ENCODE measurements at places on chromosomes 13 and 19.
A peak's percentile ranks its signal among the peaks of the same experiment; 100 is the strongest.

- DNase-seq = no peak
Observed at GRCh38 chr13:47959468-47960247, 41.4 kb downstream of the SUCLA2 start.

GRCh38 chr13:67217880-67218279 is 12.3 kb downstream of the PCDH9 start:
- DNase-seq = no peak

DNA sequence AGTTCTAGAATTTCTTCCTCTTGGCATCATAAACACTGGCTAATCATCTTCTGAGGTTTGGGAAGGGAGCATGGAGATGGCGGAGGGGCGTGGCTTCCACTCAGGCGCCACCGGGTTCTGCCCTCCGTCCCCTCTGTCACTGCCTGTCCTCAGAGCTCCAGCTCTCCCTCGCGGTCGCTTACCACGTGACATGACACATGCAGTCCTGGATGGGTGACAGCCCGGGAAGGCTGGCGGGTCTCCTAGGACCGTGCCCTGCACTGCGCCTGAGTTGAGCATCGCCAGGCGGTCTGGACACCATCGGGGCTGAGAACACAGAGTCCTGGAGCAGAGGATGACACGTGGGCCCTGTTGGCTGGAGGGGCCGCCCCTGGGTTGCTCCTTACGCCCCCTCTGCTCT is 123.3 kb downstream of the RAB20 start:
- no peak for DNase-seq

DNA sequence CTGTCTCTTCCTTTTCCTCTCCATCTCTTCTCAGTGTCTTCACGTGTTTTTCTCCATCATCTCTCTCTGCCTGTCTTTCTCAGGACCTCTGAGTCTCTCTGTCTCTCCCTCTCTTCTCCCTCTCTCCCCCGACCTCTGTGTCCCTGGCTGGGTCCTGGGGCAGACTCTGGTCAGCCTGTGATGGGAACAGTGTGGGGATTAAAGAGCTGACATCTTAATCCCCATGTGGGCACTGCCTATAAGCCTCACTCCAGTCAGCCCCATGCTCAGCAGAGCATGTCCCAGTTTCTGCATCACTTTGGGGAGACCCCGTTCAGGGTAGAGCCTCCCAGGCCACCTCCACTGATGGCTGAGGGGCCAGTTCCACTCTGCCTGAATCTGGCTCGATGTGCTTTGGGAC is 16.2 kb downstream of the EGLN2 start:
- DNase-seq = peak; percentile 56

- DNase-seq = no peak
Observed at GRCh38 chr13:112071723-112072533, 5.0 kb downstream of the SOX1 start.

DNA sequence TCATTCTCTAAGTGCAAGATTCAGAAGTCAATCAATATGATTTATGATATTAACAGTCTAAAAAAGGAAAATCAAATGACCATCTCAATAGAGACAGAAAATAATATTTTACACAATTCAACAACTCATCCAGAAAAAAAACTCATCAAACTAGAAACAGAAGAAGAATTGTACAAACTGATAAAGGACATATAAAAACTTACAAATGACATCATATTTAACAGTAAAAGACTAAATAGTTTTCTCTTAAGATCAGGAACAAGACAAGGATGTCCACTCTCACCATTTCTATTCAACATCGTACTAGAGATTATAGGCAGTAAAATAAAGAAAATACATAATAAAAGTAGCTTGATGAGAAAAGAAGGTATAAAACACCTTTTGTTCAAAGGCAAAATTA is 527.3 kb downstream of the DACH1 start:
- no peak for DNase-seq

DNA sequence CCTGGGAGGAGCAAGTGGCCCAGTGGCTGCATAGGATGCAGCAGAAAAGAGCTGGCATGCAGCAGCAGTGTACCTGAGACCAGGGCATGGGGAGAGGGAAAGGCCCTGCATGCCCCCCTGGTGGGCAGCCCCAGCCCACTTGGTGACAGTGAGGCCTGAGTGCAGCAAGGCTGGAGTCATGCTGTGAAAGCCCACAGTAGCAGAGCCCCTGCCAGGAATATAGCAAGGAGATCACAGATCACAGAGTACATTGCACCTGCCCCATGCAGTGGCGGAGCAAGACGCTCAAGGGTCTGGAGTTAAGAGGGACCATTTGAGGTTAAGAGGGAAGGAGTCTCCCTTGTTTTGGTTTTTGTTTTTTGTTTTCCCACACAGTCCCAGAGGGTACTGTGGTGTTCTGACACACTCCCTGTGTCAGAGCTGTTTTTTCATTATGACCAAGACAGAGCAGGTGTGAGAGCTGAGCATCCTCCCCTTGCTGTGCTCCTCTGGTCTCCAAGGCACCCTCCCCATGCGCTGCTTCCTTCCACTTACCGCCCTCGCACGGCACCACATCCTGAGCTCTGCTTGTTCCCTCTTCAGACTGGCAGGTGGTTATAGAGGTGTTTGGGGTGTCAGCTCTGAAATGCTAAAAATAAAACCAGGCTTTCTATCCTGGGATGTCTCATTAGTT is 85.0 kb upstream of the UBL3 start:
- DNase-seq = no peak

DNA sequence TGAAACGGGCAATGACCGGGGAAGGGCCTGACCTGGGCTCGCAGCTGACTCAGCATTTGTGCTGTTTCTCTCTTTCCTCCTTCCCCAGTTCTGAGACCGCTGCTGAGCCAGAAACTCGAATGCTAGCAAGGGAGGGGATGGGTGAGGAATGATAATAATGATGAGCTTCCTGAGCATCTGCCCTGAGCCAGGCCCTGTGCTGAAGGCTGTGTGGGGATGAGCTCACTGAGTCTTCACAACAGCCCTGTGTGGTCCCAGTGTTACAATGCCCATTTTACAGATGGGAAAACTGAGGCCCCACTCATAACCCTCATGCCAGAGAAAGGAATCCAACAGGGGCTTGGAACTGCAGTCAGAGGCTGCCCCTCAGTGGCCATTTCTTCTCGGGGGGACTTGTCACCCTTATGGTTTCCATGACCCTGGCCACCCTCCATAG is 8.1 kb downstream of the SULT2B1 start:
- no peak for DNase-seq

DNA sequence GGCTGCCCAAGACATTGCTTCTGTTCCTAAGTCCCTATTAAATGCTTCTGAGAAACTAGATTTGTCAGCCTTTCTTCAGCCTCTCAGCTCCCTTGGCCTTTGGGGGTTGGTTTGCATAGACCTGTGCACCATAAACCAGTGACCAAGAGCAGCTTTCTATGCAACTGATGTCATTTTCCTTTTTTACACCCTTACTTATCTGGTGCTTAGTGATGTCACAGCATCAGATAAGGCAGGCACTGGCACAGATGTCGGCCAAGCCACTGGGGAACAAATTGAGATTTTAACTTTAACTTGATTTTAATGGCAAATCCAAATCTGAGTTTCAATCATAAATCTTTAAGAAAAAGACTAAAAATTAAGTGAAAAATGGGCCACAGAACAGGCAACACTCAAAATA is 59.8 kb downstream of the RUBCNL start:
- no peak for DNase-seq

GRCh38 chr13:41454170-41454569 is 3.2 kb upstream of the RGCC start:
- DNase-seq = no peak

DNA sequence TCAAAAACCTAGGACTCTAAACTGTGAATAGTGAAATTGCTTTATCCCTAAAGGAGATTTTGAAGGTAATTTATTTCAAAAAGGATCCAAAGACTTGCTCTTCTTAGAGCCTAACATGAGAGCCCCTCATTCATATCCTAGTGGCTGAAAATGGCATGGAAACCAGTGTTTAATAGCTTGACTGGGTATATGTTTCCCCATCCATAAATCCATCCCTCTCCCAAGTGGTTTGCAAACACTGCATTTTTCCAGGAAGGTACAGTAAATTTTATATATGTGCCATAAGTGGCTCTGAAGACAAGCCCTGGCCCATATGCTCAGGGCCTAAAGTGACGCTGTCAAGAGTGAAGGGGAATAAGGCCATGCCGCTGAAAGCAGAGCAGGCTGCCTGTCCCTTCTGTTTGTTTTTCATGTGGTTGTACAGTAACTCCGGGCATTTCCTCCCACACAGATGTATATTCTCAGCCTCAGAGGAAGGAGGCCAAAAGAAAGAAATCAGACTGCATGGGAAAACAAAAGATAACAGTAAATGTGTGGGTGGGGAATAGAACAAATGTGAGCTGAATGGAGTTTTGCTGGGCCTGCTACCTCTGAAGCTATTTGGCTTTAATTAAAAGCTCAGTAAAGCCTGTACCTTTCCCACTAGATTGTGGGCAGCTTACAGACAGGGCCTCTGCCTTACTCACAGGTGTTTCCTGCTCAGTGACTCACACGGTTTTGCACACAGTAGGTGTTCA is 181.9 kb downstream of the PCDH9 start:
- no peak for DNase-seq

GRCh38 chr19:13034636-13035035 is 39.4 kb downstream of the NFIX start:
- DNase-seq = no peak

- peak; percentile 27 for DNase-seq
Observed at GRCh38 chr19:16897029-16897855, 8.4 kb downstream of the F2RL3 start.

- peak; percentile 75 for DNase-seq
Observed at GRCh38 chr19:15288146-15288963, 44.0 kb downstream of the BRD4 start.

- DNase-seq = no peak
Observed at GRCh38 chr19:43581467-43581866, 5.9 kb downstream of the PINLYP start.

DNA sequence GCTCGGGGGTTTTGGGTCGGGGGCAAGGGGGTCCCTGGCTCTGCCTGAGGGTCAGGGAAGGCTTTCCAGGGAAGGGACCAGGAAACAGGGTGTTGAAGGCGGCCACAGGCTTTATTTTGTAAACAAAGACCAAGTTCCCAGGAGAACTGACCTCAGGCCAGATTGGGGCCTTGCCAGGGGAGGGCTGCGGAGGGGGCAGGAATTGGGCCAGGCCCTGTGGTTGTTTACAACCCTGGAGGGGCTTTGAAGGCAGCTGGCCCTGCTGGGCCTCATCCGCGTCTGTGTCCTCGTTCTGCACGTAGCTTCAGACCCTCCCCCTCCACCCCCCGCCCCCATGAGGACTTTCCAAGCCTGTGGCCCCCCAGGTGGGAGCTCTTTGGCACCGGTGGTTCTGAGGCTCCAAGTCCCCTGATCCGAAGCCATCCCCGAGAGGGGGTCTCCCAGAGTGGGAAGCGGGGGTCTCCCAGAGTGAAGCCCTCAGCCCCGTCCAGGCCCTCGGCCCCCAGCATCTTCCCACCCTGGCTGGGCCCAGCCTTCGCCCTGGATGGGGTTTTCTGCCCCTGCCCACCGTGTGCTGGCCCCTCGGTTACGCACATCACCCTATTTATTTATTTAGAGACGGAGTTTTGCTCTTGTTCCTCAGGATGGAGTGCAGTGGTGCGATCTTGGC is 13.5 kb upstream of the BSG start:
- no peak for DNase-seq

DNA sequence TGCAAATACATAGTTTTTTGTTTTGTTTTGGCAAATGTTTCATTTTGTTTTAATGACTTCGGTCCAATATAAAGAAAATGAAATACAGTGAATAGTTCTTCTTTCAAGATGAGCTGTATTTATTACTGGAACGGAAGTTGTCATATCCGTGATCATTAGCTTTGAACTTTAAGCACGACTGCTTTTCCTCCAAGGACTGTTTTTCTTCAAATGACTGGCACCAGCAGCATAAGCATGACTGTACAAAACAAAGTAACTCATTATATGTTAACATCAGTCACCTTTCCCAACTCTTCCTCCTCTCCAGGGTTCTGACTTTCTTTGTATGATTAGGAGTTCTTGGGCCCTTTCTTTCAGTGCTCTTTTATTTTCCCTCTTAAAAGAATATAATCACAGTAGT is 20.5 kb downstream of the EDNRB start:
- no peak for DNase-seq

DNA sequence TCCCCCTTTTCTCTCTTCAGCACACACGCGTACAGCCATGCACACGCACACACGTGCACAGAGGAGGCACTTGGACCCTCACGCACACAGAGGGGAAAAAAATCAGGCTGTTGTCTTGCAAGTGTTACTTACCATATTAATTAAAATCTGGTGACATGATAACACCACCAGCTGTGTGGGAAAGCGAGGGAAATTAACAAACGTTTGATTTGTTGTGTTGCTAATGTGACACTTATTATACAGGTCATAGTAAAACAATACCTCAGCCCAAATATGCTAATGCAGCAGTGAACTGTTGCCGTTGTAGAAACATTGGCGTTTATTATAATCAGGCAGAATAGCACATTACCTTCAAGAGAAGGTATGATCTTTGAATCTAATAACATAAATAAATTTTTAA is 211.7 kb downstream of the TEX29 start:
- DNase-seq = no peak

DNA sequence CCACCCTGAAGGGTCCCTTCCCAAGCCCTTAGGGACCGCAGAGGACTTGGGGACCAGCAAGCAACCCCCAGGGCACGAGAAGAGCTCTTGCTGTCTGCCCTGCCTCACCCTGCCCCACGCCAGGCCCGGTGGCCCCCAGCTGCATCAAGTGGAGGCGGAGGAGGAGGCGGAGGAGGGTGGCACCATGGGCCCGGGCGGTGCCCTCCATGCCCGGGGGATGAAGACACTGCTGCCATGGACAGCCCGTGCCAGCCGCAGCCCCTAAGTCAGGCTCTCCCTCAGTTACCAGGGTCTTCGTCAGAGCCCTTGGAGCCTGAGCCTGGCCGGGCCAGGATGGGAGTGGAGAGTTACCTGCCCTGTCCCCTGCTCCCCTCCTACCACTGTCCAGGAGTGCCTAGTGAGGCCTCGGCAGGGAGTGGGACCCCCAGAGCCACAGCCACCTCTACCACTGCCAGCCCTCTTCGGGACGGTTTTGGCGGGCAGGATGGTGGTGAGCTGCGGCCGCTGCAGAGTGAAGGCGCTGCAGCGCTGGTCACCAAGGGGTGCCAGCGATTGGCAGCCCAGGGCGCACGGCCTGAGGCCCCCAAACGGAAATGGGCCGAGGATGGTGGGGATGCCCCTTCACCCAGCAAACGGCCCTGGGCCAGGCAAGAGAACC is 1.5 kb downstream of the EGLN2 start:
- no peak for DNase-seq

DNA sequence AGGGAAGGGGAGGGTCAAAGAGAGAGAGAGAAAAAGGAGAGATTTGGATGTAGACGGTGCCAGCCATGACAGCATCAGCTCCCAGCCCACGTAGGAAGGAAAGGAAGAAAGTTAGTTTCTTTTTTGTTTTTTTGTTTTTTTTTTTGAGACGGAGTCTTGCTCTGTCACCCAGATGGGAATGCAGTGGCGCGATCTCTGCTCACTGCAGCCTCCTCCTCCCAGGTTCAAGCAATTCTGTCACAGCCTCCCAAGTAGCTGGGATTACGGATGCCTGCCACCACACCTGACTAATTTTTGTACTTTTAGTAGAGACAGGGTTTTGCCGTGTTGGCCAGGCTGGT is 27.6 kb downstream of the ELL start:
- no peak for DNase-seq
